ENCODE measurements at places on chromosomes 6 and 20. TPM values are rescaled to one million over a fixed set of nuclear protein-coding genes. Genes with fewer than 3 reads are reported as not detected.

Gene EYS
- total RNA-seq = not detected

Gene TMEM217
- total RNA-seq = 0.31 TPM

Gene POU5F1
- total RNA-seq = not detected

DNA sequence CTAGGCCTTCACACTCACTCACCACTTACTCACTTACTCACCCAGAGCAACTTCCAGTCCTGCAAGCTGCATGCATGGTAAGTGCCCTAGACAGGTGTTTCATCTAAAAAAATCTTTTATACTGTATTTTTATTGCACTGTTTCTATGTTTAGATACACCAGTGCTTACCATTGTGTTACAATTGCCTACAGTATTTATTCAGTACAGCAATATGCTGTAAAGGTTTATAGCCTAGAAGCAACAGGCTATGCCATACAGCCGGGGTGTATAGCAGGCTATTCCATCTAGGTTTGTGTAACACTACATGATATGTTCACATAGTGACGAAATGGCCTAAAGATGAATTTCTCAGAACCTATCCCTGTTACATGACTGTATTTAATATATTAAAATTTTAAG, 37.1 kb upstream of the KCNK5 start:
- no peak for DNase-seq

GRCh38 chr20:24966317-24967012, 17.4 kb downstream of the CST7 start:
- peak; percentile 28 for DNase-seq

- DNase-seq = peak; percentile 75
These were observed 724 bp downstream of the CDKN1A start for GRCh38 chr6:36679043-36679833.

GRCh38 chr6:46915866-46916265, 5.9 kb downstream of the ADGRF5 start:
- no peak for DNase-seq

GRCh38 chr6:1231941-1232340, 80.0 kb upstream of the FOXQ1 start:
- no peak for DNase-seq

- DNase-seq = no peak
These were observed 335.1 kb downstream of the HDGFL1 start for GRCh38 chr6:22904431-22904830.

GRCh38 chr6:5637714-5638113, 369.0 kb downstream of the NRN1 start:
- DNase-seq = no peak

- DNase-seq = no peak
These were observed 554.7 kb upstream of the HS3ST5 start for GRCh38 chr6:114897536-114897935.

DNA sequence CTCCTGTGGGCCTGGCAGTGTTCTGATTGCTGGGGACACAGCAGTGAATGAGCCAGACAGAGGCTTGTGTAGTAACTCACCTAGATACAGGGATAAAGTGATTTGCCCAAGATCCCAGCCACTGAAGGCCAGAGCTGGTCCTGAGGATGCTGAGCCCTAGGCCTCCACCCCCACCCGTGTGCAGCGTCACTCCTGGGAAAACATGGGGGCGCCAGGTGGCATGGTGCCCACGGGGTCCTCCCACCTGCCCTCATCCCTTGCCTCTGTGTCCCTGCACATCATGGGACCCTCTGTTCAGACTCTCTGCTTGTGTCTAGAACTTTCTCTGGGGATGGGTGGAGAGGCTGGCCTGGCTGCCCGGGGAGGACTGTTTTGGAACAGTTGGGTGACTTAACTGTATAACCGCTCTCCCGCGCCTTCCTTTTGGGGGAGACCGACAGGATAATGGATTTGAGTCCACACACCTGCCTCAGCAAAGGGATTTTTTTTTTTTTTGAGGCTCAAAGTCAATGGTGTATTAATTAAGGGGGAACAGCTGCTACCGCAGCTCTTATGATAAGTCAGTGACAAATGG, 19.6 kb downstream of the LEMD2 start:
- no peak for DNase-seq

DNA sequence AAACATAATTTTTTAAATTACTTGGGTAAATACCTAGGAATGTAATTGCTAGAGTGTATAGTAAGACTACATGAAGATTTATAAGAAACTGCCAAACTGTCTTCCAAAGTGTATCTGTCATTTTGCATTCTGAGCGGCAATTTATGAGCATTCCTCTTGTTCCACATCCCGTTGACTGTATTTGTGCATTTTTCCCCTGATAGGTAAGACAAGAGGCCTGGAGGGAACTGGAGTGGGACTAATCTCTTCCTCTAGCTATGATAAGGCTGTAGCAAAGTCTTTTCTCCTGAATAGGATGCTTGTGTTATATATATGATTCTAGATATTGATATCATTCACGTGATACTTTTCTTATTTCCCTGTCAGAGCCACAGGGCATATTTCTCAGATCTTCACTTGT, 1557.5 kb downstream of the GRIK2 start:
- DNase-seq = no peak

All from SJSA1 (cell line).